ENCODE measurements at places on chromosomes 2 and 18.

- DNase-seq = no peak
Measured at GRCh38 chr2:199772035-199772976, 78.7 kb downstream of the FTCDNL1 start.

- no peak for DNase-seq
Measured at GRCh38 chr2:102418421-102418961, 4.5 kb upstream of the IL18RAP start.

DNA sequence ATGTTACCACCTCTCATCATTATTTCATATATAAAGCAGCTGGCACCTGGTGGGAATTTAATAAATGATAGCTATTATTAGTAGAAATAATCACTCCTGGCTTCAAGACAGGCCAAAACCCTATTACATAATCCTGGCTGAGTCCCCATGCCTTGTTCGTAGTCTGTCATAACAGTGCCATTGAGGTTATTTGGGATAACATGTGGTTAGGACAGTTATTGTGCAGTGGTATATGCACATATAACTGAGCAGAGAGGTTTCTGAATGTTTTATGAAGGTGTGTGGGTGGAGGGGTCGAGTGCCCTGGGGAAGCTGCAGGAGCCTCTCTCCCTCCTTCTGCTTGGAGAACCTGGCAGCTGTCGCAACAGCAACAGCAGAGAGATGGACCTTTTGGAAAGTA is 162.4 kb upstream of the NABP1 start:
- no peak for DNase-seq

DNA sequence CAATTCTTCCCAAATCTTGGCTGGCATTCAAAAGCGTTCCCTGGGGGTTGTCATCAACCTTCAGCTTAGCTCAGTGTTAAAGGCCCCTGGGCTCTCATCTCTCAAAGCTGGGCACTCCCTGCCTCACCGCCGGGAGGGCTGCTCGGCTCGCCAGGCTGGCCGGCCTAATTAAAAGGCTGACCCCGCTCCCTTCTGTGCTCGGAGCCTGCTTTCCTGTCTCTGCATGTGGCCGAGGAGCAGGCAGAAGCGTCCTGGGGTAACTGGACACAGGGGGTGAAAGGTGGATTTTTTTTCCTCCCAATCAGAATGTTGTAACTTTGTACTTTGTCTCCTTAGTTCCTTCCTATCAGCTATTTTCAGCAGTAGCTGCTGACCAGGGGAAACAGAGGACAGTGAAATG is 231.1 kb downstream of the GBX2 start:
- no peak for DNase-seq

GRCh38 chr2:207409517-207409916 is 120.2 kb upstream of the CREB1 start:
- no peak for DNase-seq

GRCh38 chr2:178112202-178113152 is at the start of gene RBM45:
Gene RBM45, plus strand, starts transcription at chr2:178112437. Its CDS starts 110 bp downstream, at chr2:178112547.
- peak; percentile 86 for DNase-seq

DNA sequence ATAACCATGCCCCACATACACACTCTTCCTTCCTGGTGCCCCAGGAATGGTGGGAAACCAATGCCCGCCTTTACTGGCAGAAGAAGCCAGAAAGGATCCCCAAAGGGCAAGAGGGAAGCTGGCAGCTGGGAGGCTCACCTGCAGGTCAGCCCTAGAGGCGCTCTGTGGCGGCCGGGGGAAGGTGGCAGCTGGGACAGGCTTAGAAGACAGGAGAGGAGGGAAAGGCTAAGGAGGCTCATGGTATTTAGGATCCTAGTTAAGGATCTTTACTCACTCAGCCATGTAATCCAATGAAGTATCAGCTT is 23.8 kb downstream of the ADRA2B start:
- DNase-seq = no peak

GRCh38 chr2:69947325-69947931 is 14.0 kb downstream of the ASPRV1 start:
- DNase-seq = no peak

GRCh38 chr2:61359058-61359457 is 111.8 kb downstream of the USP34 start:
- DNase-seq = no peak

GRCh38 chr18:21672521-21673267 is 31.9 kb downstream of the ABHD3 start:
- no peak for DNase-seq
